Cardiac fibroblast (primary cell): ENCODE measurements at places on chromosomes 4 and X.

DNA sequence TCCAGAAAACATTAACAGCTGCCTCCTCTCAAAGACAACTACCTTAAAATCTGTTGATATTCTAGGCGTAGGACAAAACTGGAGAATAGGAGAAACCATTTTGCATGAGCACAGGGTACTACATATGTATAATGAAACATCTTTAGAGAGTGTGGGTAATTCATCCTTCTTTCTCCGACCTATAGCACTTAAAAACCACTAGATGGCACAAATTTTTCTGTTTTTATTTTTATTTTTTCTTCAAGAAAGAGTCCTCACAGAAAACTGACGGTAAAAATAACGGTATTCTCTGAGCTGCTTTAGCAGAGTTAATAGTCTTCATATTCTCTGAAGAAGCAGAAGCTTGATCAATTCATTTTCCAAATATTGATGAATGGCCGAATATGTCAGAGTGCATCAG lies 14.6 kb downstream of the SMIM31 start:
- peak; percentile 16 for DNase-seq

- DNase-seq, result no peak
These were observed 255.1 kb downstream of the IL15 start for GRCh38 chr4:141891260-141892120.

- no peak for DNase-seq
These were observed 123.3 kb downstream of the KDM6A start for GRCh38 chrX:44996277-44996676.

DNA sequence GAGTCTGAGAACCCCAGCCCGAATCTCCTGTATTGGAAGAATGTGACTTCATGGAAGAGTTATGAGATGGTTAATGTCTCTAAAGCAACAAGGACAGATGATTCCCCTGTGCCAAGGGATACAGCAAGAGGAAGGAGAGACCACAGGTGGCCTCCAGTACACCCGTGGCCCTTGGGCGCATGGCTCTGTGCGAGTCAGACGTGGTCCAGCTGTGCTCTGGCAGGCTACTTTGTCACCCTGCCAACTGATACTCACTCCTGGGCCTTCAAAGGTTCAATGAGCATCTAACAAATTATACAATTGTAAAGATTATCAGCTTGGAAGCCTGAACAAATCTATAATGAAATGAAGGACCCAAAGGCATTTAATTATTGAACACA lies 71.7 kb downstream of the NYX start:
- DNase-seq, result peak; percentile 7

DNA sequence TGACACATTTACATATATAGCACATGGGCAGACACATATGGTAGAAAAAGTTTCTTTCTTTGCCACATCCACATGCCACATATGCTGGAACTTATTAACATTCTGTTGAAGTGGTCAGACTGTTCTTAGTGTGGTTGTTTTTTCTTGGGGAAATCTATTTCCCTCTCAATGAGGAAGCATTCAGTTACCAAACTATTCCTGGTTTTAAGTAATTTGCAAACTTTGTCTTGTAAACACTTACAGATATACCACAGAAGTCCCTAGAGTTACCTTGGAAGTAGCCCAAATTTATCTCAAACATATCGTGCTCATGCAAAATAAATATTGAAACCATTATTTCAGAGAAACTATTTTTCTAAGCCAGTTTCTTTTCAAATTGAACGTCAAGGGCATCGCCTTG lies 625.5 kb upstream of the INTU start:
- no peak for DNase-seq

DNA sequence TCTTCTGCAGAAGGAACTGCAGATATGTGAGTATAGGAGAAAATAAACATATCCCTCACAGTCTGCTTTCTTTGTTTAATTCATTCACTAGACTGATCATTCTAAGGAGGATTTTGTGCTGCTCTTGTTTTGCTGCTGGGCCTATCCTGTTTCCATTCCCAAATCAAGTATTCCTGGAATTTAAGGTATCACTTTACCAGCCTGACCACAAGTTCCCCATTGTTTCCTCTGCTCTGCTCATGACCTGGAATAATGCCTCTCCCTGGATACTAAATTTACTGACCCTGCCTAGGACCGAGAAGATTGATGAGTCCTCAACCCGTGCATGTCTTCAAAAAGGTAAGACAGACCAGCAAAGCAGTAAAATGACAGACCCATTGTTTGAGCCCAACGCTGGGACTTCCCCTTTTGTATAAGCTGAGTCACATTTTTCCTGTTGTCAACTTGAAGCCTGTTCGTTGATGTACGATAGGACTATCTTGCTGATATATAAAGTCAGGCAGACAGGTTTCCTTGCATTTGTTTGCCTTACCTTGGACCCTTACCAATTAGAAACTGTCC lies 85.5 kb upstream of the TET2 start:
- DNase-seq, result peak; percentile 63

DNA sequence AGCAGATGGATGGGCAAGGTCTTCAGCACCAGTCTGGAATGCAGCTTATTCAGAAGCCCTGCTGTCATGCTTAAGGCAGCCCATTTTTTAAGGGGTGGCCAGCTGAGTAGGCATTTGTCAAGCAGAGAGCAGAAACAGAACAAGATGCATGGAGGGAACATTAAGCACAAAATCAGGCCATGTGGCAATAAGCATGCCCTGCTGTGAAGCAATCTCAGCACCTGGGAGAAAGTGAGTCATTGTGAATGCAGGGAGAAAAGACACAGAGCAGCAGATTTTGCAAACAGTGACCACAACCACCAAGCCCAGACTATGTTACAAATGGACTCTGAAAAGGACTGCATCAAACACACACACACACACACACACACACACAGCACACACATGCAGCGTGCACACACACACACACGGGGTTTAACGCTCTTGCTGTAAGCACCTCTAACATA lies 94.1 kb upstream of the GALNT7 start:
- peak; percentile 95 for DNase-seq

DNA sequence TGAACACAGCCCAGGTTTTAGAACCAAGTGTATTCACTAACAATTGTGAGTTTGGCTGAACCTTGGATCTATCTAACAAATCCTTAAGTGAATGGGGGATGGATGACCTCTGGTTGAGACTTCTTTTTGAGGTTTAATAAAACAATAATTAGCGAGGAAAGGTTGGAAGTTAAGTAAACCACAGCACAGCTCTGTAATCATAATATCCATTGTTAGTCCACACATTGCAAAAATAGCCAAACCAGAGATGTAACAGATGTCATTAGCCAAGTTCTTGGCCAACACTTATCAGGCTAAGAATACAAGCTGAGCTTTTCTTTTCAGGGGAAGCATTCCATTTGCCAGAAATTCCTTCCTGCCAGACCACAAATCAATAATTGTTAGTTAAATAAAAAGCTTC lies 59.1 kb downstream of the FREM3 start:
- peak; percentile 46 for DNase-seq

GRCh38 chrX:17743913-17744312 lies 6.6 kb downstream of the SCML1 start:
- no peak for DNase-seq

GRCh38 chr4:7900334-7900909 lies 39.2 kb downstream of the AFAP1 start:
- DNase-seq, result no peak
